ENCODE measurements at places on chromosomes 7 and 10. TPM values are rescaled to one million over a fixed set of nuclear protein-coding genes. Genes with fewer than 3 reads are reported as not detected.

The GLRX3 gene
- 51.7 TPM for polyA plus RNA-seq

The CREB5 gene
- 2.0 TPM for polyA plus RNA-seq

The AKR1C4 gene
- not detected for polyA plus RNA-seq

- no peak for DNase-seq
Measured at GRCh38 chr10:114430688-114431413, 26.5 kb upstream of the AFAP1L2 start.

DNA sequence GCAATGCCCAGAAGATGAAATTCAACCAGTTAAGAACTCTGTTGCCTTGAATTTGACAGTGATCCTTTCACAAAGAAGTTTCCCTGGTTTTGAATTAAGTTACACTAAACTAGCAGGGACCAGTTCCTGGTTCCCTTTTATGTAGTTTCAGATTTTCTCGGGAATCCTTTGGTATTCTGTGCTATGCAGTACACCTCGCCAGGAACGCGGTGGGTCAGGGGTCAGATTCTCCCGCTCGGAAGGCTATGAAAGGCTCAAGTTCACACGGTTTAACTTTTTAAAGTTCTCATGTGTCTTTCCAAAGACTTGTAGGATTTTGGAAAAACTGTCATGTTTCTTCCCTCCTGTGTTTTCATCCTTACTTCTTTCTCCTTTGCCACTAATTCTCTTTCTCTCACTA lies 104.7 kb upstream of the PRR15 start:
- DNase-seq = no peak

DNA sequence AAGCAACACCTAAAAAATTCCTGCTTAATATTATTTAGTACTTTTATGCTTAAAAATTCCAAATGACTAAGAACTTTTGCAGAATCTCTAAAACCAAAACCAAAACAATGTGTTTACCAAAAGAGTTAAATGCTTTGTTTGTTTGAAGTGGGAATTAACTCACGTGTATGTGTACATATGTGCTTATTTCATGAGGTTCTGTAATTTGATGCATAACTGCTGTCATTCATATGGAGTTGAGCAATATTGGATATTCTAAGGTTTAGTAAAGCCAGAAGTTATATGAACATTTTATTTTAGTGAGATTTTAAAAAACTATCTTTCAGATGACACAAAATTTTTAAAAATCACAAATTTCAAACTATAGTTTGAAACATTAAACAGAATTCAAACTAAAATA lies 157.1 kb downstream of the PIP4K2A start:
- no peak for DNase-seq

- no peak for DNase-seq
Measured at GRCh38 chr7:157927313-157927925, 590.6 kb downstream of the DNAJB6 start.

The TFEC gene
- polyA plus RNA-seq = 16.6 TPM

DNA sequence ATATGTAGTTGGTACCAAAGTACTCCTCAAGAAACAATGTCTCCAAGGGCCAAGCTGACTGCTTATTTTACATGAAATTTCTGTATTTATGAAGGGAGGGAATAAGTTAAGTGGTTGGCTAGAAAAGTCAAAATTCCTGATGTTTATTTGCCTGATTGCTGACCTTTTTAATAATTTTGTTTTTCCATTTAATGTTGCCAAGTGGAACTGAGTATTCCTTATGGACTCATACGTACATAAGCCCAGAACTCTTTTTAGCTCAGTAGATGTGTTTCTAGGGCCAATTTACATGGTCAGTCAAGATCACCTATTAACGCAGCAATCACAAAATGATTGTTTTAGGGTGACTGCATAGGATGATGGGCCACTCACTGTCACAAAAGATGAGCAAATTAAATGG lies 78.3 kb upstream of the FZD8 start:
- DNase-seq = no peak

The MAGI2 gene
- polyA plus RNA-seq = 1.4 TPM

The GSDME gene
- polyA plus RNA-seq = 2.3 TPM

GRCh38 chr7:12028508-12028907 lies 182.6 kb upstream of the TMEM106B start:
- DNase-seq = no peak

DNA sequence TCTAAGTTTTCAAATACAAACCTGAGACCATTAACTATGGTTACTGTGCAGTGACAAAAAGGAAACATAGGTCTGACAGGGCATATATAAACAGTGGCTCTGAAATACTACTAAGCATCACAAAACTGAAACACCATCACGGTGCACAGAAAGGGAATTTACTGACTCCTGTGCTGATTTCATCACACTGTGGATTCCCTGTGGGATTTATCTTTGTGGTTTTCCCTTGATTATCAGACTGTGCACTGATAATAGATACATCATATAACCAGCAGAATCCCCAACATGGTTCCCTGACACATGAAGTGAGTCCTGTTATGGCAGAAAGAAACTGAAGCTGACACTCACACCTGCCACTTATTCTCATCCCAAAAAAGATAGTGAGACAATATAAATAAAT lies 676.3 kb upstream of the KCND2 start:
- DNase-seq = no peak

The PPP1R3C gene
- 1.6 TPM for polyA plus RNA-seq

GRCh38 chr10:103058034-103058433 lies 135.0 kb downstream of the NT5C2 start:
- DNase-seq = no peak

- DNase-seq = no peak
Measured at GRCh38 chr7:98949336-98950044, 71.2 kb downstream of the TRRAP start.

The ZNF716 gene
- not detected for polyA plus RNA-seq

The CFAP43 gene
- polyA plus RNA-seq = 0.30 TPM

DNA sequence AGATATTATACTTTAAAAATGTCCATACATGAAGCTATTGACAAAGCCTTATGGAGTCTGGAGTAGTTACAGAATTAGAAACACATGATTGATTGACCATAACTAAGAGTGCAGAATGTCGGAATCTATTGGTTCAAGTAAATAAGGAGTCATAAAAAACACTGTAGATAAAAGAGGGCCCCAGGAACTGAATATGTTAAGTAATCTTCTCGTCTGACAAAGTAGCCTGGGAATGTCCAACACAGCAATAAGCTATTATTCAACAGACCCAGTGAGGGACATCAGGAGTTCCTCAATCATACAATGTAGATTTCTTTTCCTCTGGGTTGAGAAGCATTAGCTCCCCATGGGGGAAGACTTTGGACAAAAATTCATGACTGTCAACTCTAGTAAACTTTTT lies 782.0 kb downstream of the SUGCT start:
- DNase-seq = no peak

DNA sequence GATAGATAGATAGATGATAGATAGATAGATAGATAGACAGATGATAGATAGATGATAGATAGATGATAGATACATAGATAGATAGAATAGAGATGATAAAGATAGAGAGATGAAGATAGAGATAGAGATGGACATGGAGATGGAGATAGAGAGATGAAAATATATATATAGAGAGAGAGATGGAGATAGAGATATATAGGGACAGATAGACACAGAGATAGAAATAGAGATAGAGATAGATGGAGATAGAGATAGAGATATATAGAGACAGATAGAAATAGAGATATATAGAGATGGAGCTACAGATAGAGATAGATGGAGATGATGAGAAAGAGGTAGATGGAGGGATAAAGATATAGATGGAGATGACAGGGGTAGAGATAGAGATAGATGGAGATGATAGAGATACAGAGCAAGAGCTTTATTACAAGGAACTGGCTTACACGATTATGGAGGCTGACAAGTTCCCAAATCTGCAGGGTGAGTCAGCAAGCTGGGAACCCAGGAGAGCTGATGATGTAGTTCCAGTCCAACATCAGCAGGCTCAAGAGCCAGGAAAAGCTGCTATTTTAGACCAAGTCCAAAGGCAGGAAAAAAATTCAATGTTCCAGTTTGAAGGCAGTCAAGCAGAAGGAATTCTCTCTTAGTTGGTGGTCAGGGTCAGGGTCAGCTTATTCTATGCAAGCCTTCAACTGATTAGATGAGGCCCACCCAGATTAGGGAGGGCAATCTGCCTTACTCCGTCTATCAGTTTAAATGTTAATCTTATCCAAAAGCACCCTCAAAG lies 37.1 kb downstream of the CAV1 start:
- no peak for DNase-seq

GRCh38 chr10:17663450-17663849 lies 19.5 kb downstream of the STAM start:
- DNase-seq = no peak

- no peak for DNase-seq
Measured at GRCh38 chr10:88707429-88708155, 1.5 kb downstream of the LIPK start.

DNA sequence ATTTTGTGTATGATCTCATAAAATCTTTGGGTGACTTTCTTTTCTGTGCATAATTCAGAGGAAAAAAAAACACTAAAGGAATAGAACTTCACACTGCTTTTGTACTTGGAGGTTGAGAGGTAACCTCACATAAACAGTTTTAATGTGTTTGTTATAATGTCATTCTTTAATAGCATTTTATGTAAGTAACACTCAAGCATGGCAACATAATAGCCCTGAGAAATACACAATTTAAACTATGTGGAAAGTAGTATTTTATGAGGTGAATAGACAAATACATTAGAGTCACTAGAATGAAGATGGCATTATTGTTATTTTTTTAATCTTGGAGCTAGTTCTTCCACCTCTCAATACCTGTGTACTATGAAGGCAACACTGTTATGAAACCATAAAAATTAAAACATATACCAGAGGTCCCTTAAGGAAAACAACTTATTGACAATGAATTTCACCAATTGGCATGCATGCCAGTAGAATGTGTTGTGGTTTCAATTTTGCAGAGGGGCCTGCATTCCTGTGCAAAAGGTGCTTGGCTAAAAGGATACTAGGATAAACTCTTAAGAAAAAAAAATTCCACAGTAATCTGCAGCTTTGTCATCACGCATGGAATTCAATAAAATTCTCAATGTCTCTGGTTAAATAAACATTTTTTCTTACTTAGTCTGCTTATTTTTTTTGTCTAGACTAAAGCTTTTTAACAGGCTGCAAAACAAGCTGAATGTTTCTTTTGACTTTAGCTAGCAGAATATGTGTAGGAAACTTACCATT lies 102.5 kb downstream of the CD36 start:
- DNase-seq = no peak

The NODAL gene
- not detected for polyA plus RNA-seq

GRCh38 chr10:124087672-124088634 lies 5.4 kb downstream of the CHST15 start:
- DNase-seq = no peak

DNA sequence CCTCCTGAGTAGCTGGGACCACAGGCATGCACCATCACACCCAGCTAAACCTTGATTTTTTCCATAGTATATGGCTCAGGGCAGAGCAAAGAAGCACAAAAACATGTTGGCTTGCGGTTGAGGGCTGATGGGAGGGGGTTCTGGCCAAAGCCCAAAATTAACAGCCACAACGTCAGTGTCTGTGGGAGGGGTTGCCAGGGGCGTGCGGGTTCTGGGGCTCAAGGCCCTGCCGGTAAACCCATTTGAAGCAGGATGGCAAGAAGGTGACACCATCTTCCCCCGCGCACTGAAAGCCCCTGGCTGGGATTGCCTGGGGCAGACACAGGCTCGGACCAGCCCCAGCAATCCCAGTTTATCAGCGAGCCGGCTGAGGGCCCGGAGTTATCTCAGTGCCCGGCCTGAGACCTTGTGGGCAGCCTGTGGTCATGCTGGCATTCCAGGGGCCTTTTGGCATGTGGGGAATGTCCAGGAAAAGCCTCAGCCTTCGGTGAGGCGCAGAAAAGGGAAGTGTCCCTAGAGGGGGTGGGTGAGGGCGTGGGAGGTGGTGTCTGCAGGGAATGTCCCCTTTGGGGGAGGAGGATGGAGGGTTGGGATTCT lies 167.7 kb upstream of the TNRC18 start:
- DNase-seq = no peak

GRCh38 chr7:55070271-55070743 lies 51.5 kb downstream of the EGFR start:
- DNase-seq = no peak

GRCh38 chr10:5510281-5511072 lies 11.1 kb upstream of the CALML5 start:
- DNase-seq = no peak

DNA sequence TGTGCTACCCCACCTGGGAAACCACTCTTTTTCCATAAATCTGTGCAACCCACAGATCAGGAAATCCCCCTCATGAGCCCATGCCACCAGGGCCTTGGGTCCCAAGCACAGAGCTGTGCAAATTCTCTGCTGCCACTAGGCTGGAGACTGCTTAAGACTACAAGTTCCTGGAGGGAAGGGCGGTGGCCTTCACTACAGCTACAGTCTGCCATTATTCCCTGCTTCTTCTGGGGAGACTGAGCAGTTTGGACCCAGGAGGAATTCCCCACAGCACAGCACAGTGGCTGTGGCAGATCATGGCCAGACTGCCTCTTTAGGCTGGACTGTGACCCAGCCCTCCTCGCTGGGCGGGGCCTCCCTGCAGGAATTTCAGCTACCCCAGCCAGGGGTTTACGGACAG lies 89.7 kb upstream of the GRB10 start:
- no peak for DNase-seq

The SLC13A1 gene
- not detected for polyA plus RNA-seq

DNA sequence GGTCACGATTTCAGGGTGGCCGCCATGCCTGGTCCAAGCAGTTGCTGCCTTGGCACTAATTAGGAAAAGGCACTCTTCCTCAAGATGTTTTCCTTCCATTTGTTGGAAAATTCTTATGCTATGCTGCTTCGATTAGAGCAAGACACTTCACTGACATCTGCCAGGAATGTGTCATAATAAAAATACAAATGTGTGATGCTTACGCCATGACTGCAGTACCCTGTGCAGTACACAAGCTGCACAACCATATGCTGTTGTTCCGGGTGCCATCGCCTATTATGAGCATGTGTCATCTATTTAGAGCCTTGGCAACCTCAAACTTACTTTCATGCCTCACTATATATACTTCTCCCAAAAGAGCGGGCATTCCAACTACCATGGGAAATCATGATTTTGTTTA lies 14.9 kb upstream of the MPP7 start:
- no peak for DNase-seq

The FEZF1 gene
- not detected for polyA plus RNA-seq

- no peak for DNase-seq
Measured at GRCh38 chr10:72597897-72598296, 28.0 kb downstream of the MICU1 start.
